ENCODE measurements at places on chromosomes 5 and 9.

DNA sequence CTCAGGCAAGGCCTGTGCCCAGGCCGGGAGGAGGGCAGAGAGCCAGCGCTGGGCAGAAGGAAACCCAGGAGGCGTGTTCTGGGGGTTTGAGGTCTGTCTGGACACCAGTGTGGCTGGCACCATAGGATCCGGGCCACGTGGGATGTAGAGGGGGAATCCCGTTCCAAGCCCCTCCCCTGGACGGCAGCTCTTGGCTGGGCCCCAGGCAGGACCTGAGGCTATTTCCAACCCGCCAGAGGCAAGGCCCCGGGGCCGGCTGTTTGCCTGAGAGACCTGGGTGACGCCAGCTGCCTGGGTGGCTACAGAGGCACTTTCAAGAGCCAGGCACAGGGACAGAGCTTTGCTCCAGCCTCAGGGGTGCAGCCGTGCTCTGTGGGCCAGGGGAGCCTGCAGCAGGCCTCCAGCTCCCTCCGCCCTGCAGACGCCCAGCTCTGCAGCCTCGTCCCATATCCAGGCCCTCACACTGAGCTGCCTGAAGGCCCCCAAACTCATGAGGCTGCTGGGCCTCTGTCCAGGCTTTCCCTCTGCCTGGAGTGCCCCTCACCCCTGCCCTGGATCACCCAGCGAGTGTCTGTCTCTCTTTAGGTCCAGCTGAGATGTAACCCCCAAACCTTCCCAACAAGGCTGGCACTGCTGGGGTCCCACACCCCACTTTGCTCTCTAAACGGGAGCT is 56.6 kb upstream of the EGFL7 start:
- no peak for DNase-seq

DNA sequence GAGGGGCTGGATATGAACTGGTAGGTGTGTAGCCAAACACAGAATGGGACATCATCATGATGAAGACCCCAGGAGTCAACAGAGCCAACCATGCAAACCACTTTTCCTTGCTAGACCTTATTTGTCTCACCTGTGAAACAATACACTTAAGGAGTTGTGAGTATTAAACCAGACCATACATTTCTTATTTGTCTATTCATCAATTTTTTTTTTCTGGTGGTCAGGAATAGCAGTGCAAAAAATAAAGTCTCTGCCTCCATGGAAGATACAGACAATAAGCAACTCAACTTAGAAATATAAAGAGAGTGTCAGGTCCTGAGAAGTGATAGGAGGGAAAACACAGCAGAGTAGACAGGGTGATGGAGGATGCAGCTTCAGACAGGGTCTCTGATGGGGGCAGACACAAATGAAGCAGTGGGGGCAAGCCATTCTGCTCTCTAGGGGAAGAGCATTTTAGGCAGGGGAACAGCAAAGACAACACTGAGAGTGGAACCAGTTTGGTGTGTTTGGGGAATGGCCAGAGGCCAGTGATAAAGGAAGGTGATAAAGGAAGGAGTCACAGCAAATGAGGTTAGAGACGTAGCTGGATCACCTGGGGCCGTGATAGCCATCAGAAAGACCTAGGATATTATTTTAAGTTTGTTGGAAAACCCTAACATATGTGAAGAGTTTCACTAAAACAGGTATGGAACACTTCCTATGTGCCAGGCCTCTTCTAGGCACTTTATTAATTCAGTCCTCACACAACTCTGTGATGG is 256.2 kb downstream of the MAN2A1 start:
- DNase-seq = no peak

DNA sequence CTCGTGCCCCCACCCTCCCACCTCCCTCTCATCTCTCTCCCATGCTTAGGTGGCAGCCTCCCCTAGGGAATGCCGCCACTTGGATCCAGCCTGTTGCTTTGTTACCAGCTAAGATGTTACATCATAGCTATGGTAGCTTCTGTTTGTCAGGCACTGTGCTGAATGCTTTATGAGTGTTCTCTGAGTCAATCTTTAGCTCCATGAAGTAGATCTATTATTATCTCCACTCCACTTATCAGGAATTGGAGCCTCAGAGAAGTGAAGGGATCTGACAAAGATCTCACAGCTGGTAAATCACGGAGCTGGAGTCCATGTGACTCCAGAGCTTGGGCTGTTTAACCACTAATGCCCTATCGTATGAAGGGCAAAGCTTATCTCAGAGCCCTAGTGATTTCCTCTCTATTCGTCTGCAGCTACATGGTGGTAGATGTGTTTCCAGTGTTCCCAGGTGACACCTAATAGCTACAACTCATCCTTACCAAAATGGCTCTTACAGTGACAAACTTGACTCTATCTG is 54.1 kb downstream of the GARNL3 start:
- no peak for DNase-seq

DNA sequence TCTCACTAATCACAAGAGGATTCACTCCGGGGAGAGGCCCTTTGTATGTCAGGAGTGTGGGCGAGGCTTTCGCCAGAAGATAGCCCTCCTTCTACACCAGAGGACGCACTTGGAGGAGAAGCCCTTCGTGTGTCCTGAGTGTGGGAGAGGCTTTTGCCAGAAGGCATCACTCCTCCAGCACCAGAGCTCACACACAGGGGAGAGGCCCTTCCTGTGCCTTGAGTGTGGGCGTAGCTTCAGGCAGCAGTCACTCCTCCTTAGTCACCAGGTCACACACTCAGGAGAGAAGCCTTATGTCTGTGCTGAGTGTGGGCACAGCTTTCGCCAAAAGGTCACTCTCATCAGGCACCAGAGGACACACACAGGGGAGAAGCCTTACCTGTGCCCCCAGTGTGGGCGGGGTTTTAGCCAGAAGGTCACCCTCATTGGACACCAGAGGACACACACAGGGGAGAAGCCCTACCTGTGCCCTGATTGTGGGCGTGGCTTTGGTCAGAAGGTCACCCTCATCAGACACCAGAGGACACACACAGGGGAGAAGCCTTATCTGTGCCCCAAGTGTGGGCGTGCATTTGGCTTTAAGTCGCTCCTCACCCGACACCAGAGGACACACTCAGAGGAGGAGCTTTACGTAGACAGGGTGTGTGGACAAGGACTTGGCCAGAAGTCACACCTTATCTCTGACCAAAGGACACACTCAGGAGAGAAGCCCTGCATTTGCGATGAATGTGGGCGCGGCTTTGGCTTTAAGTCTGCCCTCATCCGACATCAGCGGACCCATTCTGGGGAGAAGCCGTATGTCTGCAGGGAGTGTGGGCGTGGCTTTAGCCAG is 27.8 kb downstream of the NUTM2F start:
- DNase-seq = no peak

DNA sequence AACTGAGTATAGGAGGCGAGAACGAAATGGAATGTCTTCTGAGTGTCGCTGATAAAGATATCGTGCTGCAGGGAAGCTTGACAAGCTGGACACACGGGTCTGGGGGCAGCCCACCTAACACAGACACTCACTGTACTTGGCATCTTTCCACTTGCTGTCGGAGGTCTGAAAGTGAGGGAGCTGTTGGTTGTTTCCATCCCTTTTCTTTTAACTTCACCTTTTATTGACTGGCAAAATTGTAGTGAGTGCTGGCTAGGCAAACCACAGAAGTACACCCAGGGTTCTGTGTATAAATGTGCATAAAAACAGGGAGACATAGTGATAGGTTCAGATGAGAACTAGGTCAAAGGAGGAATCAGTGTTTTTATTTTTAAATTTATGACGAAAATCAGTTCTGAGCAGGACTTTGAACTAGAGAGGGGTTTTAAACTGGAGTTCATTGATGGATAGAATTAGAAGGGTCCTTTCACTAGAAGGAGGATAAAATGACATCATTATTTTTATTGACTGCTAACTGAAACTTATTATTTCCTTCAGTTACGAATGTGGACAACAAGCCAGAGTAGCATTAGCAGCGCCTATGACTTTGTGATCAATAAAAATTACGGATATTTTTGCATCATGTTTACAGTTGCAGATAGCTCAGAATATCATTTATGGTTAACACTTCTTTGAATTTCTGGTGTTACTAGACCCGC is 817 bp downstream of the GAPVD1 start:
- no peak for DNase-seq

GRCh38 chr9:90858457-90858901 is 56.9 kb downstream of the SYK start:
- no peak for DNase-seq

DNA sequence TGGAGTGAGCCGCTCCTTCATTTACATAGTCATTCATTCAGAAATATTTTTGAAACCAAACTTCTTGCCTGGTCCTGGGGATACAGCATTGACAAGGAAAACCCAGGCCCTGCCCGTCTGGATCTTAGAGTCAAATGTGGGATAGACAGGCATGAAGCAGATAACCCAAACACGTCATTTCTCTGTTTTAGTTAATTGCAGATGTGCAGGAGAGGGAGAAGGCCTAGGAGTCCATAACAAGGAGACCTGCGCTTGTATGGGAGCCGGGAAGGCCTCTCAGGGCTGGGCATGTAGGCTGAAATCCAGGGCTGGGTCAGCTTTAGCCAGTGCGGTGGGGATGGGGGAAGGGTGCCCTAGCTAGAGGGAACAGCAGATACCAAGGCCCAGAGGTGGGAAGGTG is 43.3 kb downstream of the PRRX2 start:
- DNase-seq = no peak
